ENCODE measurements at places on chromosomes 5 and 9. TPM values are rescaled to one million over a fixed set of nuclear protein-coding genes. Genes with fewer than 3 reads are reported as not detected.

ALDOB gene
- not detected for total RNA-seq

UGT3A1 gene
- not detected for total RNA-seq

CCNI2 gene
- 0.06 TPM for total RNA-seq

SKP1 gene
- 428 TPM for total RNA-seq

DIMT1 gene
- 39.5 TPM for total RNA-seq

- no peak for DNase-seq
Observed at GRCh38 chr5:154039458-154039829, 677 bp downstream of the MFAP3 start.

DNA sequence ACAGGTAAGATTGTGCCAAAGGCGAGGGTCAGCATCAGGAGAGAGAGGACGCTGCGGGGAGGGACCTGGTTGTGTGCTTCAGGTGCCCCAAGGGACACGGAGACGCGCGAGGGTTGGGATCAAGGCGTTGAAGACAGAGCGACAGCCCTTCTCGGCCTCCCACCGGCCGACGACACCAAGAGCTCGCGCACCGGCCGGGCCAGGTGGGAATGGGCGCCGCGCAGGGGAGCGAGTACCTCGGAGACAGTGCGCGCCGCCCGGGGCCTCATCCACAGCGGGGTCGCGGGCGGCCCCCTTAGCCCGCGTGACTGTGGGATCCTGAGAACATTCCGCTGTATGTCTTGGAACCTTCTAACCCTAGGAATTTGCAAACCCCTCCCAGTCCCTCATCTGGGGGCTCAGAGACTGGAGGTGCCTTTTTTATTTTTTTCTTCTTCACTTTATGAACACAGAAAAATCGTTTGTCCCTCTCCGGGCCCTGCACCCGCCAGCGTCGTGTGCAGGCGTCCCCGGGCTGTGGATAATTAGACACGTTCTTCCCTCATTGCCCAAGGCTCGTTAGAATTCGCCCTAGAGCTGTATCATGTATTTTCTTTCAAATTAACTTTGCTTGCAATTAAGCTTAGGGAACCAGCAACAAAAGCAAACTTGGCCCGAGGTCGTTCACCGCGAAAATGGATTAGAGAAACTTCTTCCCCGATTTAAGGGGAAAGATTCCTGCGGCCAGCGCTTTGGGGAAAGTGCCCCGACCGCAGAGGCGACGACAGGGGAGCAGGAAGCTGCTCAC, 4.8 kb downstream of the FOXE1 start:
- no peak for DNase-seq

- peak; percentile 56 for DNase-seq
Observed at GRCh38 chr9:15606643-15607472, 54.0 kb downstream of the CCDC171 start.

DNA sequence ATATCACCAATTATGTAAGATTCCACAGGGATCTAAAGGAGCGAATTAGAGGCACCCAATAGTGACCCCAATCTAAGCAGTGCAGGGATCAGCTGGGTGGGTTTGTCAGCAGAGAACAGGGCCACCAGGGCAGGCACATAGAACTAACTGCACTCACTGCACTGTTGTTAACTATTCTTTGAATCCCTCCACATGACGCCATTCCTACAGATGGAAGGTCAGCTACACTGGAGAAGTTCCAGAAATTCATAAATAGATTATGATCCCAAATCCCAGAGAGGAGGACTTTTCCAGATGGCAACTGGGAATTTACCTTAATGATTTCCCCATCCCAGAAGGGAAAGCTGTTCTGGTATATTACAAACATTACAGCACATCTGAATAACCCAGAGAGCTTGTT, 84.2 kb downstream of the THBS4 start:
- DNase-seq, result no peak

GRCh38 chr5:77379558-77380061, 112.5 kb downstream of the WDR41 start:
- DNase-seq, result no peak

GRCh38 chr5:155783791-155784190, 543.2 kb upstream of the SGCD start:
- no peak for DNase-seq

- peak; percentile 37 for DNase-seq
Observed at GRCh38 chr9:69900406-69900805, 79.8 kb downstream of the CFAP95 start.

DNA sequence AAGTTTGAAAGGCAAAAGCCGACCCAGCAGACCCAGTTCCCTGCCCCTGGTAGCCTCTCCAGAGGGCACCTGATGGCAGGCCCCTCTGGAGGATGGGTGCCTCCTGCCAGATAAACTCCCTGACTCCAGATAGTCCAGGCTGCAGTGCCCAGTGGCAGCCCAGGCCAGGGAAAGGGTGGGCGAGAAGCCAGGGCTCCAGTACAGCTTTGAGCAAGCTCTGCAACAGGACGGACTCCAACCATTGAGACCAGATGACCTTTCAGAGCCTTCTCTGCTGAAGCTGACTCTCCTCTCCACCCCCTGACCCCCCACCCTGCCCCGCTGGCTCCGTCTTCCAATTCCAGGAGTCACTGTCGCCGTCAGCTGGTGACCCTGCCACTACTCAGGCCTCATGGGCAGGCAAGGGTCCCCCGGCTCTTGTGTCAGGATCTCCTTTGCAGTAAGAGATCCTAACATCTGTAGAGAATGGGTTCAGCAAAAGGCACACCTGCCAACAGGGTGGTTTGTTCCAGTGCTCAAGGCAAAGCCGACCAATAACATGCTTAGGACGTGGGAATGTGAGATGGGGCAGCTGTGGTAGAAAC, 15.5 kb upstream of the FCN1 start:
- no peak for DNase-seq

GRCh38 chr5:141611289-141611688, 7.5 kb downstream of the DIAPH1 start:
- DNase-seq, result no peak

DNA sequence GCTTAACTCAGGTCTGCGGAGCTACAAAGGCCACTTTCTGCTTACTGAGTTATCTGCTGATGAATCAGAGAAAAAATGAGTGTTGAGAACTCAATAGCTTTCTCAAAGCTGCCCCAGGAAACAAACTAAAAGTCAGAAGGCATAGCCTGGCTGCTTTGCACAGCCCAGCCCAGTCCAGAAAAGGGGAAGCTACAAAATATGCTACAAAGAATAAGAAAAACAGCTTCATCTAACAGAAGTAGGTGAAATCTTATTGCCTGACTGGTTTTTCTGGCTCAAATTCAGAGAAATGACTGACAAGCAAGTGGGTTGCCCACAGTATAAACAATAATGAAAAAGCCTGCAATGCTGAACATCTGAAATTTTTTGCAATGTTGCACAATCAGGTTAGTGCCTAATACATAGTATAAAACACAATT, 156.2 kb downstream of the PPP2R2B start:
- no peak for DNase-seq

Data from LHCN-M2 (cell line).